GM12892 (cell line): ENCODE measurements at places on chromosomes 7 and 10.

- DNase-seq, result no peak
These were observed 22.2 kb upstream of the RASSF4 start for GRCh38 chr10:44937196-44938005.

GRCh38 chr7:41328131-41328530 is 374.8 kb downstream of the INHBA start:
- DNase-seq, result no peak

GRCh38 chr10:76043261-76043660 is 611.8 kb downstream of the LRMDA start:
- DNase-seq, result no peak

DNA sequence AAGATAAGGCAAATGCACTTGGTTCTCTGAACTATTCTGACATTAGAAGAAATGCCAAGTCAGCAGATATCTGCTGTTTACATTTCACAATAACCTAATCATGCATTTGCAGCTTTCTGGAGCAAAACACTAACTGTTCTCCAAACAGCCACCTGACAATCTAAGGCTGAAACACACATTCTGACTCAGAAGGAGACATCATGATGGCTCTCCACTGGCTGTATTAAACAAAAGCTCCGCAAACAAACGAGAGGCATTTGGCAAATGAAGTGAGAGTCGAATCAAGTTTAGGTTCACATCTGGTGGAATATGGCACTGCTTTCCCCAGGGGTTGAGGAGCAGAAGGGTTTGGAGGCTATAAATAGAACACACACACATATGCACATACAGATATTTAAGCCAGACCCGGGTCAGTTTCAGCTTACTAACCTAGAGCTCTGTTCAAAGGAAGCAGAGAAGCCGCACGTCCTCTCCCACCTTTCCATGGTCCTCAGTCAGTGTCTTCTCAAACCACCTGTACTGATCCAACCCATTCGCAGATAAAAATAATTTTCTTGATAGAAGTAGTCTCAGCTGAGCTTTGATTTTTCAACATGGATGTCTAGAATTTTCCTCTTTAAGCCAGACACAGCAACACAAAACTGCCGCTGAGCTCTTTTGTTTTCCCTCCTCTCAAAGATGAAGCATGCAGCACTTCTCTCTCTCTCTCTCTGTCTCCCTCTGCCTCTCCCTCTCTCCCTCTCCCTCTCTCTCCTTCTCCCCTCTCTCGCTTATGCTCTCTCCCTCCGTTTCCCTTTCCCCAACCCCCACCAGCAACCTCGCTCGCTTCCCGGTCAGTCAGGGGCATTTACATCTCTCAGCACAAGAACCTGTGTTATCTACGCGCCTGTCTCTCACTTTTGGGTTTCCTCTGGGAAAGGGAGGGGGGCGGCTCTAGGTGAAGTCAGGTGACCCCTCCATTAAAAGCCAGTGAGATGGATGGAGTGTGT is 682.8 kb downstream of the MAGI2 start:
- DNase-seq, result no peak

- DNase-seq, result no peak
These were observed 140.7 kb downstream of the SND1 start for GRCh38 chr7:127792528-127793342.

- no peak for DNase-seq
These were observed 48.5 kb downstream of the AMZ1 start for GRCh38 chr7:2736411-2736914.

GRCh38 chr7:604001-604883 is 84.6 kb upstream of the PDGFA start:
- peak; percentile 80 for DNase-seq

GRCh38 chr10:70084189-70084588 is 31.5 kb downstream of the MACROH2A2 start:
- no peak for DNase-seq

GRCh38 chr10:109926061-109926745 is 2.9 kb upstream of the XPNPEP1 start:
- no peak for DNase-seq

DNA sequence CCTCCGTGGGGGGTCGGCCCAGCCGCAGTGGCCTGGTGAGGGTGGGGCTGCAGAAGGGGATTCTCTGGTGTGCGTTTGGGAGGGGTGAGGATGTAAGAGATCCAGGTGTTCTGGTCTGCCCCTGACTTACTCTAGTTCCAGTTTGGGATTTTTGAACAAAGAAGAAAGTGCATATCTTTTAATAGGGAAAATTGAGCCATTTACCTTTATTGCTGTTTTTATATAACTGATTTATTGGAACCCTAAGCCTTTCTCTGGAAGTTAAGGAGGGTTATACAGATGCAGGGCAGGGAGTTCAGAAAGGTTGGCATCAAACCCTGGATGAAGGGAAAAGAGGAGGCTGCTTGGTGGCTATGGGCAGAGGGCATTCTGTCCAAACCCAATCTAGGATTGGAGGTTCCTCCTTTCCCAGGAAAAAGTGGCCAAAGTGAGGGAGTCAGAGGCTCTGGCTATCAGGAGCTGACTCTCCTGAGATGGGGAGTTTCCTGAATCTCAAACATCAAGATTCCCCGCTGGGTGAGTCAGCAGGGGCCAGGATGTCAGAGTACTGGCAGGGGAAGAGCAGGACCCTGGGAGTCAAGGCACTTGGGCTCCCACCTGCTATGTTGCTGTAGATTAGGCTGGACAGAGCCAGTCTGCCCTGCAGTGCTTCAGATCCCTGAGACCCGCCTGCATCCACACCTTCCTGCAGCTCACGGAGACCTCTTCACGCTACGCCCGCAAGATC is 67.5 kb downstream of the CLIP2 start:
- DNase-seq, result no peak

- DNase-seq, result no peak
These were observed 168.2 kb downstream of the SND1 start for GRCh38 chr7:127819975-127820731.

- no peak for DNase-seq
These were observed 705.7 kb upstream of the IGFBP3 start for GRCh38 chr7:46626691-46627310.

DNA sequence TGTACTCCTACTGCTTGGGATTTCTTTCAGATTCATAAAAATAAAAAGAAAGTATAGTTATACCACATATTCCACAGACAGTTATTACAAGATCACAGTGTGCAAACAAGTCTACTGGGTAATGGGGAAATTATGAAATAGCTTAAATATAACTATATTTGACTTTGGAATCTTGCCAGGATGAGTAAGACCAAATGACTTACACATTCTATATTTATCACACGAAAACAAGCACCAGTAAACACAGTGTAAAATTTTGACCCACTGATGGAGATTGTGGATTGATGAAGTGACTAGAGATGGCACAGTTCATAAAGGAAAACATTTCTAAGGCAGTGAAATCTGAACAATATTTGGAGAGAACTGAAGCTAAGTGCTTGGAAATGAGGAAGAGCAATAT is 339.7 kb downstream of the THSD7A start:
- no peak for DNase-seq

- no peak for DNase-seq
These were observed 684.5 kb downstream of the GATA3 start for GRCh38 chr10:8738987-8739386.

GRCh38 chr10:25288181-25288580 is 113.4 kb downstream of the GPR158 start:
- no peak for DNase-seq

GRCh38 chr7:96794063-96794462 is 84.4 kb upstream of the SEM1 start:
- DNase-seq, result no peak

GRCh38 chr7:20519645-20520044 is 95.8 kb upstream of the ABCB5 start:
- DNase-seq, result no peak

- DNase-seq, result no peak
These were observed 215.3 kb downstream of the KIF20B start for GRCh38 chr10:89916468-89917215.

DNA sequence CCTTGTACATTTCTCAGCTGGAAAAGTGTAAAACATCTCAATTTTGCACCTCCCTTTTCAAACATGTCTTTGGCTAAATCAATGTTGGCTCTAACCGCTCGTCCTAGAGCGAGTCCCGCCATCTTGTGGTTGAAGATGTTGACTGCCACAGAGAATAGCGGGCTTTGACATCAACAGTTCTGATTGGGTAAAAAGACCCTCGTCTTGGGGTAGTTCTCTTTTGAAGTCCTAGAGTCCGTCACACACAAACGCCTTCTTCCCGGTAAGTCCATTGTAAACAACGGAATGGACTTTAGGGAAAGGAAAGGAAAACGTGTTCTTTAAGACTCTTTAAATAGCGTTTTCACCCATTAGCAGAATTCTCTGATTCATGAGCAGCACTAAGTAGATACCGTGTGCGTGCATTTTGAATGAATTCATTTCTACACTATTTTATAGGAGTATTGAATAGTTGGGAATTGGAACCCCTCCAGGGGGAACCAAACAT is 452 bp upstream of the RPP30 start:
- DNase-seq, result no peak

DNA sequence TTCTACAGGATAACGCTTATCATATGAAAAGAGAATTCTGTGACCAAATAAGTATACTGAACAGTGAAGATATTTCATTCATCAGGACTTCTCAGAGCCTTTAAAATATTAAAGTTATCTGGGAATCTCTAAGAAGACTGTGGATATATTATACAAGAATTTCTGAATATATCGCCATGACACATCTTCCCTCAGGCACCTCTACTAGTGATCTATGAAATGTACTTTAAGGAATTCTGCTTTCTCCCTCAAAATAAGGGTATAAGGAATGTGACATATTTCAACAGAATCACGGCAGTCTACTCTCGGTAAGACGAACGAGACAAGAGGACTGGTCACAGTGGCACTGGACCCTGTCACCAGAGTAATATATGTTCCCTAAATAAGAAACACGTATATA is 504.2 kb upstream of the PHF14 start:
- no peak for DNase-seq

DNA sequence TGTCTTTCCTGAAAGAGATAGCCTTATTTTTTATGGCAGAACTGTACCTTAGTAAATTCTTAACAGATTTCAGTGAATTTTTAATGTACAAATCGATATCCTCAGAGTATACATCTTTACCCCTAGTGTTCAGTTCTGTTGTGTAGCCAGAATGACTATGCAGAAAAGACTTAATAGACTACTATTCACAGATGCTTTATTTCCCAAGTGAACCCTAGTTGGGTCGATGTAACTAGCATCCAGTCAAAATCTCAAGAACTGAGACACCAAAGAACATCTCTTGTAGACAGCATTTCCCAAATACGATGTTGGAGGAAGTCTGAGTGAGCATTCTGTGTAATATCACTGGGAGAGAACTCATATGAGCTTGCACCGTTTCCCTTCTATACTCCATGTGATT is 1.5 kb downstream of the AKR1C3 start:
- no peak for DNase-seq

DNA sequence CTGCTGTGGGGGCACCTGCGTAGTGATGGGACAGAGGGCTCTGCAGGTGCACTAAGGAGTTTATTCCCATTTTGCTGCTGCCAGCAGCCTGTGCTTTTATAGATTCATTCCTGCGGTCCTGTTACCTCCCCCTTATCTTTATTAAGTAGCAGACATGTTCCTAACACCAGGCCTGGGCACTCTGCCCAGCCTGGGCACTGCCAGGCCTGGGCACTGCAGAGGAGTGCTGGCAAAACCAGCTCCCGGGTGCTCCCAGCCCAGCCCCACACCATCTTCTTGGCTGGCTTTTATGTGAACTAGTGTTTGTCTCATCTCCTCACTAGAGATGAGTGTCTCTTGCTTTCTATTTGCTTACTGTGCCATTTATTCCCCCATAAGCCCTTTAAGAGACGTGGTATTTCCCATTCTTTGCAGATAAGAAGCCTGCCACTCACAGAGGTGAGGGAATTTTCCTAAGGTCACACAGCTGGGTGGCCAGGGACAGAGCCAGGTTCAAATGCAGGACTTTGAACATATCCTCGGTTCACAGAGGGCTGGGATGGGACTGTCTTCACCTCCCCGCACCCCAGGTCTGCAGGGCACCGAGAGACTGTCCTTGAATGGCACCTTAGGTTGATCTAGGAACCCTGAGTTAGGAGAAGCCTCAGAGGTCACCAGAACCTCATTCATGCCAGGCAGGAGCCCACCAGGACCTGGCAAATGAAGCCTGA is 14.6 kb upstream of the DRGX start:
- no peak for DNase-seq

- no peak for DNase-seq
These were observed 24.6 kb upstream of the MRPS33 start for GRCh38 chr7:141039376-141039775.

DNA sequence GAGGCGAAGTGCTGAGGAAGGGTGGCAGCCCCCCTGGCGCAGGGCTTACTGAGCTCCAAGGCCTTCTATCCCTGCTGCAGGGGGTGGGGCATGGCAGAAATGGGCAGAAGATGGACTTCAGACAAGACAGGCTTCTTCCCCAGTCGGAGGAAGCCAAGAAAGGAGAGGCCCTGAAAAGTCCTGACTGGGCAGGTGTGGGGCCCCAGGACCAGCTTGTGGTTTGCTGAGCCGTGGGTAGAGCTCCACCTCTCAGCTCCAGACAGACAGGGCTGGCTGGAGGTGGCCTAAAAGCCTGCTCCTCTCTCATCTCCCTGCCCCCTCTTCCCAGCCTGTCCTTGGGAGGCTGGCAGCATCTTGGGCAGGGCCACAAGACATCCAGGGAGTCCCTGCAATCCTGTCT is 67.7 kb downstream of the C10orf105 start:
- DNase-seq, result no peak

- DNase-seq, result no peak
These were observed 21.2 kb downstream of the PRXL2A start for GRCh38 chr10:80429521-80429973.

GRCh38 chr7:28176174-28176573 is 4.4 kb downstream of the JAZF1 start:
- no peak for DNase-seq

GRCh38 chr10:30171601-30172000 is 112.2 kb upstream of the JCAD start:
- DNase-seq, result no peak

- DNase-seq, result no peak
These were observed 158.4 kb downstream of the PARD3 start for GRCh38 chr10:34656661-34657060.

- DNase-seq, result no peak
These were observed 49.0 kb upstream of the TARP start for GRCh38 chr7:38322461-38322860.
